ENCODE measurements at places on chromosomes 3 and 15.

DNA sequence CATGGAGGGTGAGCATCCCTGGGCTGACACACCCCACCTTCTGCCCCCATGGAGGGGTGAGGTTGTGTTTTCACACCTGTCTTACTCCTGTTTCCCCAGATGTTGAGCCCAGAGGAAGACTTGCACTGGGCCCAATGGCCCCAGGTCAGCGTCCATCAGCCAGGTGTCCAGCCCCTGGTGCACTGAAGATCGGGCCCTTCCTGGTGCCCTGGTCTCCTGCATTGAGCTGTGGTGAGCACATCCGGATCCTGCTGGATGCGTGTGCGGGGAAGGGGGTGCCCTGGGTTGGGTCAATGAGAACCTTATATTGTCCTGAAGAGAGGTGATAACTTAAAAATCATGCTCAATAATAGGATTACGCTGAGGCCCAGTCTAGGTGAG lies 227.3 kb downstream of the SNRPN start:
- no peak for DNase-seq

DNA sequence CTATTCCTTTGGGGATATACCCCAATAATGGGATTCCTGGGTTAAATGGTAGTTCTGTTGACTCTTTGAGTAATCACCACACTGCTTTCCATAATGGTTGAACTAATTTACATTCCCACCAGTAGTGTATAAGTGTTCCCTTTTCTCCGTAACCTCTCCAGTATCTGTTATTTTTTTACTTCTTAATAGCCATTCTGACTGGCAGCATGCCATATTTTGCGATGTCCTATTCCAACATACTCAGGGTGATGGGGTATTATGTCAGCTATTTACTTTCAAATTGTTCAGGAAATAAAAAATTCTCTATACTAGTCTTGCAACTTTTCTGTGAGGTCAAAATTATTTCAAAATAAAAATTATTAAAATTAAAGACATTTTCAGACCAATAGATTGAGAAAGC lies 9.1 kb upstream of the PARP14 start:
- no peak for DNase-seq

- DNase-seq = no peak
These were observed 1046.6 kb upstream of the CFAP20DC start for GRCh38 chr3:60096403-60096802.

DNA sequence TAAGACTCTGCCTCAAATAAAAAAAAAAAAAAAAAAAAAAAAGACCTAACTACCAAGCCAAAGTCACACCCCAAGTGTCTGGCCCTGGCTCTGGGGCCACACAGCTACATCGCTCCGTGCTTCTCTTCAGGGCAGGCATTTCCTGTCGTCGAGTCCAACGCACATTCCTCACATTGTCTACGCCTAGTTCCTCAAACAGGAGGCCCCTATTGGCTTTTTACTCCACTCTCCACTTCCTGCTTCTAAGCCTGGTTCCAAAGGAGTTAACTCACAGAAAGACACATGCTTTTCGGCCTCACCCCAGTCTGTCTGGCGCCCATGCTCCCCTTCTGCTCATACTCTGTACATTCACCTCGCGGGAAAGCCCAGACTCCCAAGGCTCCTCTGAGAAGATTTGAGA lies 28.8 kb downstream of the KNG1 start:
- peak; percentile 34 for DNase-seq

GRCh38 chr15:73050561-73051295 lies 1.5 kb upstream of the NEO1 start:
- DNase-seq = no peak

DNA sequence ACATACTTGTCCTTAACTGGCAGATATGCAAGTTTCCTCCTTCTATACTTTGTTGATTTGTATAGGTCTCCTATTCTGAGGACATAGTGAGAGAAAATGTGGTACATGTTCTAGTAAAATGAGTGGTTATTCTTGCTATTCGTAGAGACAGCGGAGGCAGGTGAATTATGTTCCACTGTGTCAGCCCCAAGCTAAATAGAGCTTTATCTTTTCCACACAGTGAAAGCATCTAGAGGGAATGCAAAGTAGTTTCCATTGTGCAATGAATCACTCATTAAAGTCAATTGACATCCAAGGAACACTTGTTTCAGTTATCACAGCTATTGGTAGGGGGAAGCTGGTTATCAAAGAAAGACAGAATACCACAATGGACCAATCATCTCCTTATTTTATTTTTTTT lies 262.4 kb downstream of the NLGN1 start:
- DNase-seq = no peak

- DNase-seq = no peak
These were observed 144.9 kb downstream of the EPHB1 start for GRCh38 chr3:134939978-134940377.

DNA sequence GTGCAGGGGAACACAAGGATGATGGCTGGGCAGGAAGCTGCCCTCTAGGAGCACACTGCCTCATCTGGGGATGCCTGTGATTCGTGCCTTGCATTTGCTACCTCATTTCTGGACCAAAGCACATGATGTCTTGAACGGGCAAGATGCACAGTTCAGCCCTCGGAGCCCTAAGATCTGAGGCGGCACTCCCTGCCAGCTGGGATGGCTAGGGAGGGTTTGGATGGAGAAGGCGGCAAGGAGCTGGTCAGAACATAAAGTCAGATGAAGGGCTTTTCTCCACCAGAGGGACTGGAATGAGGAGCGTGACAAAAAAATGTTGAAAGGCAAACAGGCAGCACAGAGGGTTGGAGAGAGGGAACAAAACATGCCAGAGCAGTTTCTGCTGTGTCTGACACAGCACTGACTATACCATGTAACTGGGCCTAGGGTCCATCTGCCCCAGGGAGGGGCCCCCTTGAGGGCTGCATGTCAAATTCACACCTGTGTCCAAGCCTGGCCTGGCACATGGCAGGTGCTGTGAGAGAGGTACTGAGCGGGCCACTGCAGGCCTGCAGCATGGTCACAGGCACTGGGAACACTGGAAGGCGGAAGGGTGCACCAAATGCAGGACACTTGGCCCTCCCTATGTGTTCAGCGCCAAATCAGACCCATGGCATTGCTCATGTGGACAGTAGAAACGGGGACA lies 21.7 kb downstream of the TMEM43 start:
- DNase-seq = no peak

DNA sequence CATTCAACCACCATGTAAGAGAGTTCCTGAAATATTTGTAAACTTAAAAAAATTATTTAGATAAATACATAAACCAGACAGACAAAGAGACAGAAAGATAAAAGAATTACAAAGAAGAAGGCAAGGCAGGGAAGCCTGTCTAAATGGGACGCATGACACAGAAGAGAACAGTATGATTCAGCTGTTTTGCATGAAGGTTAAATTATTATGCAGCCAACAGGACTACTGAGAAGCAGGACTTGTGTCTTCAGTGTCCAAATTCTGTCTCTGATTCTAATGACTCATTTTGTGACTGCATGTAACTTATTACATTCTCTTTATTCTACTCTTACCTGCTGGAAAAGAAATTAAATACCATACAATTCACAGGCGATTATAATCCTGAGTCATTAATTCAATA lies 340.4 kb upstream of the KCNMB2 start:
- DNase-seq = peak; percentile 7

DNA sequence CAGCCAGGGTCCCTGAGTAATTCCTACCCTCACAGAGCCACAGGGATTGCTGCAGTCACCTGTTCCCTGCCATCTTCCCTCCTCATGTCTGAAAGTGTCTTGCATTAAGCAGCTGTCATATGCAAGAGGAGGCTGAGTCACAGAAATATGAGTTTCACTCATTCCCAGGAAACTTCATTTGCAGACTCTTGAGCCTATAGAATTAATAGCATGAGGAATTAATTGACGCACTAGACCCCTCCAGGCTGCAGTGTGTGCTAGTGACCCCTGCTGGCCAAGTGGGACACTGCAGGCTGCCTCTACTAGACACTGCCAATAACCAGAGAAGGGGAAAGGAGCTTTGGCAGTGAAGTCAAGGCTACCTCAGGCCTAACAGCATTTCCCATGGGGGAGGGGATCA lies 50.6 kb upstream of the SLC6A1 start:
- no peak for DNase-seq

- DNase-seq = no peak
These were observed 22.2 kb upstream of the TRIM42 start for GRCh38 chr3:140655678-140656077.

DNA sequence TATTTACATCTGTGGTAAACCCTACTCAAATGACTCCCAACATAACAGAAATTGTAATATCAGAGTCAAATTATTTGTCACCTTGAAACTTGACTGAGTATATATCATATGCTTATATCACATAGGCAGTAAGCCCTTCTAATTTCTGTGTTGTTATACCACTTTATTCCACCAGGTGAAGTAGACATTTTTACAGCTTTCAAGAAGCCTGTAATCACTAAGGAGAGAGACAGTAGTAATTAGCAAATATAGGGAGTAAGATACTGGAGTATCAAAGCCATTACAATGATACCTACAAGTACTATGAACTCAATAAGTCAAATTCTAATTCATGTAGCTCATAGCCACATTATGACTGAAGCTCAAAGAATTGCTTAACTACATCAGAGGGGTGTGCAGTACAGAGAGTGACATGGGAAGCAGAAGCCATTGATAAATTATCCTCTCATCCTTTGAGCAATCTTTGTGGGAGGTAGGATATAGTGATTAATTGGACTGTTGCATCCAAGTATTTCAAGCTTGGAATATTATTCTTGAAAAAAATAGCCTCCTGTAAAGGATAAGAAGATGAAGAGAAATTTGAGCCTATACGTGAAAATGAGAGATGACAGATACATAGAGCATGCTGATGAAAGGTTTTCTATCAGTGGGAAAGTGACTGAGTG lies 1005.9 kb downstream of the ZPLD1 start:
- no peak for DNase-seq

DNA sequence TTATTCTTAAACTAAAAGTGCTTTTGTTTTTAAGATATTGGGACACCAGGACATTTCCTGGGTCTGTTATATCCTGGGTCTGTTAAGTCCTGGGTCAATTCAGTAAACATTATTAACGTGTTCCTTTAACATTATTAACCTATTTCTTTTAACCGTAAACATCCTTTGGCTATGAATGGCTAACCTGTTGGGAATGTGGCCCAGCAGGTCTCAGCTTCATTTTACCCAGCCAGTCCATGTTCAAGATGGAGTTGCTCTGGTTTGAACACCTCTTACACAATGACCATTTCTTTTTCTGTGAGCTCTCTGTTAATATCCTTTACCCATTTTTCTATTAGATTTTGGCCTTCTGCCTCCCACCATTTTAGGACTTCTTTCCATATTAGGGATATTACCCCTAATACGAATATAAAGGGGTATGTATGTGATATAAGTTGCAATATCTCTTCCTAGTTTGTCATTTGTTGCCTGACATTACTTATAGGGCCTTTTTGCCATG lies 88.9 kb upstream of the NEDD4 start:
- DNase-seq = no peak

DNA sequence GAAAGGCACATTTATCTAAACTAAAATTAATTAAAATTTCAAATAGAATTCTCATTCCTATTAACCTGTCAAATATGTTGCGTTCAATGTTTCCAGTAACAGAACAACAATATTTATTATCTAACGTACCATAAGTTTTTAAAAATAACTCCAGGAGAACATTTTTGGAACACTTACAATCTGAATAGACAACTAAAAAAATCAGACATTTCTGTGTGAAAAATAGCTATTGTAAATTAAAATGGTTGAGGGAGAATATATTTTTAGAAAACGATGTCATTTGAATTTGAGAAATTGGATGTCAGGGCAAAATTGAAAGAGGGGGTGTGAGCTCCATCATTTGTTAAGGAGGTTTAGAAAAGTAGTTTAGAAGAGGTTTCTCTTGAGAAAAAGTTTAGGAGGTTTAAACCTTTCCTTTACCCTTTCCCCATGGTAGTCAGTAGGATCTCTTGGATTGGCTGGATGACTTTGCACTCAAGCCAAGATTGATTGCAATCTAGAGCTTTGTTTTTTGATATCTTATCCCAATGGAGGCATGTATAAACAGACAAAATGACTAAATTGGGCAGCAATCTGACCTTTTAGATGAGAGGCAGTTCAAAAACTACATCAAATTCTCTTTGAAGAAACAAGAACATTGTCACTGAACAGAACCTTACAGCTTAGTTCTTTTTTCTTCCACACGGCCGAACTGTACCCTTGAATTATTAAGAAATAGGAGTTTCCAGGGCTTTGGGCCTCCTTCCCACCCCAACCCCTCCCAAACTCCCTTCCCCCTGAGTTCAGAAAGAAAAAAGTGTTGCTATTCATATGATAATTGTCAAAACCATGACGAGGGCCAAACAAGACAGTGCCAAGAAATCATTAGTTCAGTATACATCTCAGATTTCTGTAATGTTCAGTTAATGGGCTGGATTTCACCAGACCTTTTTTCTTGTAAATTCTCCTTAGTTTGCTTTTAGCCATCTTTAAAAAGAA lies 79.7 kb upstream of the CDIN1 start:
- DNase-seq = no peak
